H1 (cell line): ENCODE measurements at places on chromosomes 2 and 18.
A peak's percentile ranks its signal among the peaks of the same experiment; 100 is the strongest.

DNA sequence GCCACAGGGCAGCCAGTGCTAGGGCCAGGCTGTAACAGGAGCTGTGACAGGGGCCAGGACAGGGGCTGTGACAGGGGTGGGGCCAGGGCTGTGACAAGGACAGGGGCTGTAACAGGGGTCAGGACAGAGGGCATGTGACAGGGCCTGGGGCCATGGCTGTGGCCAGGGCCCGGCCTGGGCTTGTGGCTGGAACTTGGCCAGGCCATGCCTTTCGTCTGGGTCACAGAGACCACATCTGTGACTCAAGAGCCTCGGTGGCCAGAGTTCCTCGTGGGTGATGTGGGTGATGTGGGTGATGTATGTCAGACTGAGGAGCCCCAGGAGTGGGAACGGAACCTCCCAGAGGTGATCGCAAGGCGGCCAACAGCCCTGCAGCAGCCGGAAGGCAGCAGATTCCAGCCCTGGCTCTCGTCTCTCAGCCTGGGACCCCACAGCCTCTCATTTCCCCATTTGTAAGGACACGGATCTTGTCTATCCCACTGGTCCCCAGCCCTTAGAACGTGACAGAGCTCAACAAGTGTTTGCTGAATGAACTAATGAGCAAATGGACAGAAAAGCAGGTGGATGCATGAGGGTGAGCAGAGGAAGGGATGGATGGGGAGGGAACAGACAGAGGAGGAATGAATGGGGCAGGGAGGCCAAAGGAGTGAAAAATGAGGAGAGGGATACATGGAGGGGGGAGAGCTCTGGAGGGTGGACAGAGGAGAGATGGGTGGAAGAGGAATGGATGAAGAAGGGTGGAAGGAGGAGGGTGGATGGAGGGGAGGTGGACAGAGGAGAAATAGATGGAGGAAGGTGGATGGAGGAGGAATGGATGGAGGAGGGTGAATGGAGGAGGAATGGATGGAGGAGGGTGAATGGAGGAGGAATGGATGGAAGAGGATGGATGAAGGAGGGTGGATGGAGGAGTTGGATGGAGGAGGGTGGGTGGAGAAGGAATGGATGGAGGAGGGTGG, 17.3 kb downstream of the ESPNL start:
- no peak for DNase-seq

DNA sequence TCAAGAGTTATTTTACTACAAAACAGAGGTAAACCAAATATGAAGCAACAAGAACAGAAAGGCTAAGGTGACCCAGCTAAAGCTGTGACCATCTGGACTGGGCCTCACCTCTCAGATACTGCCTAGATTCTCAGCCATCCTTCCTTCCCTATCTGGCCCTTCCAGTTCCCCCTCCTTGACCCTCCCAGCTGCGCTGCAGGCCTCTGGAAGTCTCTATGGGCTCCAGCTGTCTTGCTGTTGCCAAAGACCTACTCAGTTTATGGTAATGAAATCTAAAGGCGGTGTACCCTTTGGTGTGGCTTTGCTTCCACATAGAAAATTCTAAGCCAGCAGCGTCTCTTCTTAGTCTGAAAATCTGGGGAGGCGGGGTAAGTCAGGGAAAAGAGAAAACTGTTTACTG, 55.7 kb downstream of the ARHGEF33 start:
- DNase-seq, result no peak

DNA sequence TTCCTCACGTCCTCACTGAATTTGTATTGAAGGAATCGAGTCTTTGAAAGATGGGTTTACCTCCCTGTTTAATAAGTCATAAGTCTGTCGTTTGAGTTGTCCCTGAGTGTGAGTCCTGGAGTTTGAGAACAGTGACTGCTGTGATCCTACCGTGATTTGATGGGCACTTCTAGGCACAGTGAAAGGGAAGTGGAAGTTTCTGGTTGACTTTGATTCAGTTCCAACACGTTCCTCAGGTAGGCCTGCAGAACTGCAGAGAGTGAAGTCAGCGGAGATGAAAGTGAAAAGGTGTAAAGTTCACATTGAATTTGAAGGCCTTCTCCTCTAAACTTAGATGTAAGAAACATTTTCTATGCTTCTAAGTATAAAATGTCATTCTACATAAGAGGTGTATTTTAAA, 52.9 kb upstream of the ACKR3 start:
- DNase-seq, result no peak

GRCh38 chr2:171491292-171491691, 31.0 kb upstream of the CYBRD1 start:
- peak; percentile 59 for DNase-seq

DNA sequence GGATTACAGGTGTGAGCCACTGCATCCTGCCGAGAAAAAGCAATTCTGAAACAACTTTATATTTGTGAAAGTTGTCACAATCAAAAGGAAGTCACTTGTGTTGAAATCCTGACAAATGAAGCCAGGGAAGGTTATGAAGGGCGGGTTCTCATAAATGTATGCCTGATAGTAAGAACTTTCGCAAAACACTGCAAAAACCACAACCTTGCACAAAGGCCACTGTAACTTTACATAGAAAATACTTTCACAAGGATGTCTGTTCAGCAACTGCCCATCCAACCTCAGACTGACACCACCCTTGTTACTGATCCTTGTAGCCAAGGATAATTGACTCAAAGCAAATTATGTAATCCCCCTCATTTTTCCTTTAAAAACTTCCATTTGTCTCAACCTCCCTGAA, 90.6 kb downstream of the SLC4A3 start:
- no peak for DNase-seq

DNA sequence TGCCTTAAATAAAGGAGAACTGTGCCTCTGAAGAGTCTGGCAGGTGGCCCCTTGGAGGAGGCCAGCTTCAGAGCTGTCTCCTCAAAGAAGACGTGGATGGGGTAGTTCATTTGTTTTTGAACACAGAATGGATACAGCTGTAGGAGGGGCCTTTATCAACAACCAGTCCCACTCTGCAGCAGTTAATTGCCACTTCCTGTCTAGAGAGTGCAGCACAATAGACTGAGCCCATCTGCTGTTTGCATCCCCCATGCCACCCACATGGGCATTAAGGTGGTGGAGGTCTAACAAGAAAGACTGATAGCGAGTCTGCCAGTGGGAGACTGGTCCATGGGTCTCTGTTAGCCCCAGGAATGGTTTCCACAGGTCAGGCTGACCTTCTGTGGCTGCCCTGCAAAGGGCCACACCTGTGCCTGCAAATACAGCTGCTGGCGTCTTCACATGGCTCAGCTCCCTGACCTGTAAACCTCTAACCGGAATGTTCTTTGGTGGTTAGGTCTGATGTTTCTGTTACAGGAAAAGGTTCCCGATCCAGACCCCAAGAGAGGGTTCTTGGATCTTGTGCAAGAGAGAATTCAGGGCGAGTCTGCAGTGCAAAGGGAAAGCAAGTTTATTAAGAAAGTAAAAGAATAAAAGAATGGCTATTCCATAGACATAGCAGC, 153.3 kb upstream of the ITGA6 start:
- DNase-seq, result no peak

- no peak for DNase-seq
Observed at GRCh38 chr2:40242315-40242714, 209.6 kb downstream of the SLC8A1 start.

GRCh38 chr2:204453730-204454167, 91.5 kb upstream of the PARD3B start:
- DNase-seq, result no peak

DNA sequence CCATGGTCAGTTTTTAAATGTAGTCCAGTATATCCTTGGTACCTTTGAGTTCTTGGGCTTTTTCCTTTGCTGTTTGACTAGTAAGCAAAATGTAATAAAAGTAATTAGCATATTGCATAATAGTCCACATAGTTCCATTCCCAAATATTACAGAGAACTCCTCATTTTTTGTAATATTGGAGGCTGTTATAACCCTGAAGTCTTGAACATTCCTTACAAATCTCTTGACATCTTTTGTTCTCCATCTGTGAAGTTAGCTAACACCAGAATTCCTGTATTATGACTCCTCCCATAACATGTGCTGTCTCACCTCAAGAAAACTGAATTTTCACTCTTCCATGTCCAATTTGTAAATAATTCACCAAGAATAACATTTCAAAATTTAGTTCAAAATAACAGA, 17.1 kb downstream of the CREB1 start:
- DNase-seq, result no peak

DNA sequence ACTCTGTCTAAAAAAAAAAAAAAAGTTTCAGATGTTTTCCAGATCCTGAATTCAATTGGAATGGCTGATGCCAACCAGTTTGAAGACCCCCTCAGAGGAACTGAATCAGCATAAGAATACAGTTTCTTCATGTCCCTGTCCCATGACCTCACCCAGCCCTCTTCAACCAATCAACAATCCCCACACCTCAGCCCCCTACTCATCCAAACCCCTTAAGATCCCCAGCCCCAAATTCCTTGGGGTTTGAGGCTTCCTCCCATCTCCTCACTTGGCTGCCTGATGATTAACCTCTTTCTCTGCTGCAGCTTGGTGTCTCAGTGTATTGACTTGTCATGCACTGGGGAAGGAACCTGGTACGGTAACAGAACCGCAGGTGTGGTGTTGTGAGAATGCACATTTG, 97.6 kb upstream of the CABLES1 start:
- no peak for DNase-seq

- no peak for DNase-seq
Observed at GRCh38 chr2:70918016-70918415, 17.7 kb upstream of the ATP6V1B1 start.

GRCh38 chr2:67309281-67309680, 87.9 kb upstream of the ETAA1 start:
- no peak for DNase-seq

DNA sequence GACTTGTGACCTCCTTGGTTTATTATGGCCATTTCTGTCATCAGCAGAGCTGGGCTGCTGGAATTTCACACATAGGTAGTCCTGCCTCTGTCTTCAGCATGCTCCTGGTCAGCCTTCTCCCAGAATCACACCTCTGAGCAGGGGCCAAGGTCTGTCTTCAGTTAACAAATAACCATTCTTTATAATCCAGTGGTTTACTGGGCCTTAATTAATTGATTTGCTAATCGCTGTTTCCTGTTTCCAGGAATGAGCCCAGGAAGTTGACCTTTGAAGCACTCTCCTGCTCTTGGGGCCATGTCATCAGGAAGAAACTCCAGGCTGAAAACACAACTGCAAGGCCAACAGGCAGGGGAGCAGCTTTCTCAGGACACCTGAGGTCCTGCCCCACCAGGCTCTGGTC, 278.5 kb downstream of the SRBD1 start:
- DNase-seq, result no peak

- DNase-seq, result no peak
Observed at GRCh38 chr18:41069167-41069566, 885.9 kb upstream of the PIK3C3 start.

GRCh38 chr2:10960606-10961489, 49.1 kb downstream of the KCNF1 start:
- no peak for DNase-seq

DNA sequence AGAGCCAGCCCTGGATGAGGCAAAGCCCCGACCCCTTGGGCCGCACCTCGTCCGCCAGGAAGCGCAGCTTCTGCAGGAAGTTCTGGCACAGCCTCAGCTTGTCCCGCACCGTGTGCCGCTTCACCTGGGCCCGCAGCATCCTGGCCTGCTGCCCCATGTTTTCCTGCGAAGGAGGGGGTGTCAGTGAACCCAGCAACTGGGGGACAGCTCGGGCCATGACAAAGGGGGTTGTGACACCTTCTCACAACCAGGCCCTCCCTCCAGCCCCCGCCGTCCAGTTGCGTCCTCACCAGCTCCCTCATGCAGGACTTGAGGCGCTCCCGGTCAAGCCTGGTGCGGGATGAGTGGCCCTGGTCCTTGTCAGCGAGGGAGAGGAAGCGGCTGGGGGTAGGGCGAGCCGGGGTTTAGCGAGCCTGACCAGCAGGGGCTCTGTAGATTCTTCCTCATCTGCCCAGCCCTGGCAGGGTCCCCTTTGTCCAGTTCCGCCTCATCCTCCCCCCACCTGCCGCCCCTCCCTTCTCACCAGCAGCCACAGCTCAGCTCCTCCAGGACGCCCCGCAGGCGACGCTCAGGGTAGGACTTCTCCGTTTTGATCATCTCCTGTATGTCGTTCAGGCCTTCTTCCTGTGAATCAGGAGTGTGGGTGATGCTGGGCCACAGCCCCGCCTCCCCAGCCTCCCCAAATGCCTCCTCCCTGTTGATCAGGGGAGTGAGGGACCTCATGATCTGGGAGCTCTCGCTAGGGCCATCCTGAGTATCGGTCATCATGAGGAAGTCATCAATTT, 606 bp downstream of the OTOF start:
- no peak for DNase-seq

GRCh38 chr18:6820314-6820713, 90.8 kb downstream of the ARHGAP28 start:
- no peak for DNase-seq

DNA sequence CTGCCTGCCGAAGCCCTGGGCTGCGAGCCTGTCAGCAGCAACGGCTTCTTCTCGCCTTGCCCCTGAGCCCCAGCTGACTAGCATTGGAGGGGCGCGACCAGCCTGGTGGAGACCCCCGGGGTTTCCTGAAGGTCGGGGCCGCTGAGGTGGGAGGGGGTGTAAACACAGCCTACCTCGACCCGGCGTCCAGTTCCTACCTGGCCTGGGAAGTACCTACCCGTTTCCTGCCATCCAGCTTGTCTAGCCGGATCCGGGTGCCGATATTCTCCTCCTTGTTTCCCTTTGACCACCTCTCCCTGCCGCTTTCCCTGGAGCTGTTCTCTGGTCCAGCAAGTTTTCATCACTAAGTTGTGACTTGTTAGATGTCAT, 511 bp downstream of the MOB4 start:
- DNase-seq, result no peak

GRCh38 chr2:204199357-204199756, 262.8 kb downstream of the ICOS start:
- no peak for DNase-seq

DNA sequence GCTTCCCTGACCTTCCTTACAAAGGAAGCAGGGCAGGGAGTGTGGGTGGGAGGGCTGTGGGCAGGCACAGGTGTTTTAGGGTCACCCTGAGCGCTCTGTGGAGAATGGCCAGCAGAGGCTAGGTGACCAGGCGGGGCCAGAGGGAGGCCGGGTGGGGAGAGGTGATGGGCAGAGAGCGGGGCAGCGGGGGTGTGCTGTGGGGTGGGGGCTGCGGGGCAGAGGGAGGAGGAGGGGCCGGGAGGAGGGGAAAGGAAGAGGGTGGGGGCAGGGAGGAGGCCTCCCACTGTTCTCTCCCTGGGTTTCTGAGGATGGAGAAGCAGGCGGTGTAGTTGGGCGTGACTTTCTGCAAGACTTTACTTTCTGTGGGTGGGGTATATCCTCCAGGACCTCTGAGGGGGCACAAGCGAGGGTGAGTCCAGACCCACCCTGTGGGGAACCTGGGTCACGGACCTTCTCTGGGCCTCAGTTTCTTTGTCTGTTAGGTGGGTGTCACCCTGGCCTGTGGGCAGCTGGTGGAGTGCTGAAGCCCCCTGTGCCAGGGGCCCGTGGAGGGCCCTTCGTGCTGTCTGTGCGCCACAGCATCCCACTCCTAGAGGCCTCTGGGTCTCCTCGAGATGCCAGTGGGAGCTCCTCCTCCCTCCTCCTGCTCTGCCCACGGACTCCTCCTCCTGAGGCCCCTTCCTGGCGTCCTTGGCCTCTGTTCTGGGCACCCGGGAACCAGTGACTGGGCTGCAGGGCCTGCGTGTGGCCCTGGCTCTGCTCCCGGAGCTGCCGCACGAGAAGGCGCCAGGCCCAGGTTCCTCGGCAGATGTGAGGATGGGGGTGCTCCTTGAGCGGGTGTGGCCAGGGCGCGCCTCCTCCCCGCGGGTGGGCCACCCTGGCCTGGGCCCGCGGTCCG, 6.3 kb upstream of the NEU4 start:
- DNase-seq, result no peak
